ENCODE measurements at places on chromosomes 5 and 9.

- DNase-seq, result no peak
Measured at GRCh38 chr9:69574057-69574456, 98.1 kb downstream of the APBA1 start.

GRCh38 chr5:67246108-67246507, 49.5 kb upstream of the CD180 start:
- no peak for DNase-seq

- no peak for DNase-seq
Measured at GRCh38 chr5:177468685-177469628, 4.5 kb downstream of the DBN1 start.

- no peak for DNase-seq
Measured at GRCh38 chr9:3960661-3961144, 339.2 kb downstream of the GLIS3 start.

DNA sequence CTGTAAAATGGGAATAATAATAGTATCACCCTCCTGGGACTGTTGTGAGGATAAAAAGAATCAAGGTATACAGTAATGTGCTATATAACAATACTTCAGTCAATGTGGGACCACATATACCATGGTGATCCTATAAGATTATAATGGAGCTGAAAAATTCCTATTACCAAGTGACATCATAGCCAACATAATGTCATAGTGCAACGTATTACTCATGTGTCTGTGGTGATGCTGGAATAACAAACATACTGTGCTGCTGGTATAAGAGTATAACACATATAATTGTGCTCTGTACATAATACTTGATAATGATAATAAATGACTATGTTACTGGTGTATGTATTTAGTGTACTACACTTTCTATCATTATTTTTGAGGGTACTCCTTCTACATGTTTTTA, 38.1 kb downstream of the LIFR start:
- no peak for DNase-seq

DNA sequence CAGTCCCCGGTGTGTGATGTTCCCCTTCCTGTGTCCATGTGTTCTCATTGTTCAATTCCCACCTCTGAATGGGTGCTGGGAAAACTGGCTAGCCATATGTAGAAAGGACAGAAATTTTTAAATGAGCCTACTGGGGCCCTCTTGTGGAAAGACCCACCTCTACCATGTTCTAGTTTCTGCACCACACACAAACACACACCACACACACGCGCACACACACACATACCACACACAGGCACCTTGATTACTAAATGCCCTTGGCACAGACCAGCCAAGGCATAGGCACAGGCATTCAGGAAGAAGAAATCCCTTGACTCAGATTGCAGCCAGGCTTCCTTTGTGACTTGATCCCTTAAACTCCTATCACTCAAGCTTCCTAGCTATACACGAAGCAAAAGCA, 60.5 kb downstream of the SIL1 start:
- DNase-seq, result no peak

DNA sequence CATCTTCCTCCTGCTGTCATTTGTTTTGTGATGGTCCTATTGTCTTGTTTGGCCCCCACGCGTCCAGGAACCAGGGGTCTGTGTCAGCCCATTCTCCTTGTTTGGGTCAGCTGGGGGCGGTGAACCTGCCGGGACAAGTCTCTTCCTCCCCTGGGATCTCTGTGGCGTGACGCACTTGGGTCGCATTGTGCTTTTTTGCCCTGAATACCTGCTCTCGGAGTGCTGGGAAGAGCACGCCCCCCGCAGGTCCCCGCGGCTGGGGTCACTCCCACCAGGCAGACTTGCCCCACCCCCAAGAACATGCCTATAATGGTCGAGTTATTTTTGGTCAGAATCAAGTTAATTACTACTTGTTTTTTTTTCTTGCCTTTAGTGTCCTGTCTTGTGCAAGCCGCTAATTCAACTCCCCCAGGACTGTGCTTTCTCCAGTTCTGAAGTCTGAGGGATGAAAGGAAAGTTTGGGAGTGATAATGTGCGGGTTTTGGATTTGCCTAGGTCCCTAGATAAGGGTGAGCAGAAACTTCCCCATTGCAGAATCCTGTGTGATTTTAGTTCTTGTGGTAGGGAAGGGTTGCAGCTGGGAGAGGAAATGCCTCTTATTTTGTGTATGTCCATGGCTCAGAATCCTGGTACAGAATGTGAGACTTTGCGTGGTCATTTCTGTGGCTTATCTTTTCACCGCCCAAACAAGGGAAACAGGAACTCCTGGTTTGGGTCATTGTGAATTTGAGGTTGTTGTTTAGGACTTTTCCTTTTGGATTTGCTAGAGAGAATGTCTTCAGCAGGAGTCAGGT, 789 bp downstream of the ACER2 start:
- DNase-seq, result peak; percentile 3

GRCh38 chr9:128125580-128126354, 1.8 kb downstream of the PTGES2 start:
- no peak for DNase-seq

GRCh38 chr9:114823441-114823840, 17.6 kb upstream of the TNFSF15 start:
- no peak for DNase-seq

DNA sequence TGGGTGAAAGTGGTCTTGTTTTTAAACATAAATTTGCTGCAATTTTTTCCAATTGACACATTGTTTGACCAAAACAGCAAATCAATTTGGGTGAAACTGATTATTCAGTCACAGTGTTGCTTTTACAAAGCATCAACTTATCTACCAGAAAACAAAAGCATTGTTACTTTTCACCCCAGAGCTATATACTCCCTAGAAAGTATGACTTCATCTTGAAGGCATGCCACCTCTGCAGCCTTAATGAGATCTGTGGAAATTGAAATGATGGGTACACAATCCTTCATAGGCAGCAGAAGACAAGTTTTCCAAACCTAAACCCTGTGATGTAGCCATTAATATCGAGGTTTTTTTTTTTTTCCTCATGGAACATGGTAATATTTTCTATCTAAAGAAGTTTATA, 615.9 kb downstream of the CHSY3 start:
- DNase-seq, result no peak

GRCh38 chr9:35811381-35812024, 559 bp downstream of the SPAG8 start:
- no peak for DNase-seq

- no peak for DNase-seq
Measured at GRCh38 chr5:96626956-96627355, 35.2 kb upstream of the CAST start.

- DNase-seq, result no peak
Measured at GRCh38 chr9:132201139-132201538, 39.3 kb downstream of the NTNG2 start.

DNA sequence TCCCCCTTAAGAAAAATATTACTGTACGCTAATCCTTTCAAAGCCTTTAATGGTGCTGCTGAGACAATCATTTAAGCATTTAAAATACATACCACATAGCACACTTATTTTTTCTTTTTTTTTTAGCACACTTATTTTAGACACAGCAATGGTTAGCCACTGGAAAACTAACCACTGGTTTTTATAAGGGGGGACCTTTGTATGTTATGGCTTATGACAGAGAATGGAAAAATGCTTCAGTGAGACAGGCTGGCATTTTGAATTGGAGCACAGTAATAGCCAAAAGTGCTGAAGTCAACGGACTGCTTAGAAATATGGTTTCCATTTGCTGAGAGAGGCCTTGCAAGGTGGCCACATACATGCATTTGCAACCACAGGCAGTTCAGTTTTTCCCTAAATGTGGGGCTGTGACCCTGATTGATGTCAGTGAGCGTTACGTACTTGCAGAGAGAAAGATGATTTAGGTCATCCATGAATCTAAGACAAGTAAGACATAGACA, 28.5 kb downstream of the AOPEP start:
- DNase-seq, result no peak

GRCh38 chr9:133791069-133791468, 52.9 kb upstream of the SARDH start:
- no peak for DNase-seq

DNA sequence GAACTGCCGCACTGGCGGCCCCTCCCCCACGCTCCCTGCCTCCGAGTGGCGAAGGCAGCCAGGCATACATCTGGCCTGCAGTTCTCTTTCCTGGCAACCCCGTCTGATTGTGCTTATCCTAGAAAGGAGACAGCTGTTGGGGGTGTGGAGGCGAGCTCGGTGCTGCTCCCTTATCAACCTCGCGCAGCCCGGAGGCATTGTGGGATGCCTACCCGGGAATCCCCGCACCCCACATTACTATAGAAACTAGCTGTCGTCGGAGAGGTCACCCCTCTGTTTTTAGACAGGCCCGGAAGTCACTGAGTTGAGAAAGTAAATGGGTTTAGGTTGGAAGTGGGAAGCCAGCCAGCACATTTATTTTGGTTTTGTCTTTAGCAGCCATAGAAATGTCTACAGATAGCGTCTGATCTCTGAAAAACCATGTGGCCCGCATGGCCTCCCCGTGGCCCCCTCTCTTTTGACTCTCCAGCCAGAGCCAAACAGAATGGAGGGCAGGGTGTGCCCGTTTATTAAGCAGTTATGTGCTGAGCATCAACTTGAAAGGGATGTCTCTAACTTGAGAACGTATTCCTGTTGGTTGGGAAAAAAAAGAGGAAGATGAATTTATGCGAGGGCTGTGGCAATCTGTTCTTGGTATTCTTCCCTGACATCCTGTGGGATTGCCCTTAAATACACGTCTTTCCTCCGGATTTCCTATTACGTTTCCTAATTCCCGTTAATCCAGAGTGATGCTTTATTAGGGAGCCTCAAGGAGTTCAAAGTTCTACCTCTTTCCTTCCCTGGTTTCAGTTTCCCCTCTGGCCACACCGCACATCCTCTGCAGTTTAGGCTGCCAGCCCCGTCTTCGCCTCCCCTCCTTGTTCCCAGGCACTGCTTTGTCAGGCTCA, 3.9 kb downstream of the STC2 start:
- no peak for DNase-seq

DNA sequence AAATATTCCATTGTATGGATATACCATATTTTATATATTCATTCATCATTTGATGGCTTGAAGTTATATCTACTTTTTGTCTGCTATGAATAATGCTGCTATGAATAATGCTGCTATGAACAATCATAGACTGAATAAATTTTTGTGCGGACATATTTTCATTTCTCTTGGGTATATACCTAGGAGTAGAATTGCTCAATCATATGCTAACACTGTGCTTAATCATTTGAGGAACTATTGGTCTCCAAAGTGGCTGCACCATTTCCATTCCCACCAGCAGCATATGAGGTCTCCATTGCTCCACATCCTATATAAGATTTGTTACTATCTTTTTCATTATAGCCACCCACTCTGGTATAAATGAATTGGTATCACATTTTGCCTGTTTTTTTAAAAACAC, 18.3 kb upstream of the TEK start:
- DNase-seq, result no peak

- no peak for DNase-seq
Measured at GRCh38 chr5:135208903-135209721, 175.1 kb upstream of the PITX1 start.

DNA sequence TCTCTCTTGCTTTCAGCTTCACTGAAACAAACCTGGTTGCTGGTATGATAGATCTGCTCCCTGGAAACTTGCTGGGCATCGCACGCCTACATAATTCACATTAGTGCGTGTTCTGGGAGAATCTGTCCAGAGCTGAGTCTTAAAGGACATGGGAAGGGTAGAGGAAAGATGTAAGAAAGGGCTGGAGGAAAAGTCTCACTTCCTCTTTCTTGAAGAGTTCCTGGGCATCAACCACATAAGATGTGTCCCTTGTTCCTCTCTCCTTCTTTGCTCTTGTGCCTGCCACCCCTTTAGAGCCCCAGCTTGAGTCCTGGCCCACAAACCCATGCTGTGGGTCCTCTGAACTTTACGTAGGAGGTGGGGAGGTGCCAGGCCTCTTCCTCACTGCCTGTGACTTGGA, 205.3 kb upstream of the PANK3 start:
- no peak for DNase-seq

DNA sequence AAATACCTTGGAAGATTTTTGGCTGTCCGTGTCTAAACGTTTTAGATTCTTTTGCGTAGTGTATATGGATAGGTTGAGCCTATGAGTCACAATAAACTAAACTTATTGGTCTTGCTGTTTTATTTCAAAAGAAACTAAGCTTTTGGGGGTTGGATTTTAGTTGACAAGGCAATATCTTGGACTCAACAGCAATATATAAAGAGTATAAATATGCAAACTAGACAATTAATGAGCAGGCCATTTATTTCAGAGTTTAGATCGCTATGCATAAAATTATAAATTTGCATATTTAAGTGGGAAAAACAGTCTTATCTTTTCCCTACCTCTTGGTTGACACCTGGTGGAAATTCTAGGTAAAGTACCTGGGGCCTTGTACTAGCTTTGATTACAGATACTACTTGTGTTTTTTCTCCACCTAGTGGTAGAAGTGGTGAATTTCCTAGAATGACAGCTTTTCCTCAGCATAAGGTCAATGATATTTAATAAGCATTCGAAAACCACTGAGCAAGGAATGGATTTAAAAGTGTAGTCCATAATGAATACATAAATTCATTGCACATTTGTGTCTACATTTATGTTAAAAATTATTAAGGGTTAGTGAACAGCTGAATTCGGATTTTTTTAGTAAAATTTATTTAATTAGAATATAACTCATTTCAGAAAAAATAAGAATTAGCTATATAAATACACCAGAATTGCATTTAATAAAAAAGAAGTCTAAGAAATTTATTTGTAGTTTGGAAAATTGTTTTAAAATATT, 1.7 kb upstream of the ARRDC3 start:
- no peak for DNase-seq

DNA sequence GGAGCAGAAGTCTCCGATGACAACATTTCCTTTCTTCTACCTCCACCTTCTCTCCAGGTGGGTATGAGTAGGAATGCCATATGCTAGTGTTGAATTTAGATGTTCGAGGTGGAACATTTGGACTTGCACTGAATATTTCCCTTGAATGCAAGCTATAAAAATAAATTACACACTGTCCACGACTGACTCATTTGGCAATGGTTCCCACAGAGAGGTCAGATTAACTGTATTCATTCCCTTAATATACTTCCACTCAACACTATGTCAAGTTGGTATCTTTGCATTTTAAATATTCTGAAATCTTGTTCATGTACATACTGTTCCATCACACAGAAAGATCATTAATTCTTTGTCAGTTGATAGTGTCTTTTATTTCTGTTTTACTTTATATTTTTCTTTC, 222.6 kb upstream of the PIK3R1 start:
- DNase-seq, result no peak

DNA sequence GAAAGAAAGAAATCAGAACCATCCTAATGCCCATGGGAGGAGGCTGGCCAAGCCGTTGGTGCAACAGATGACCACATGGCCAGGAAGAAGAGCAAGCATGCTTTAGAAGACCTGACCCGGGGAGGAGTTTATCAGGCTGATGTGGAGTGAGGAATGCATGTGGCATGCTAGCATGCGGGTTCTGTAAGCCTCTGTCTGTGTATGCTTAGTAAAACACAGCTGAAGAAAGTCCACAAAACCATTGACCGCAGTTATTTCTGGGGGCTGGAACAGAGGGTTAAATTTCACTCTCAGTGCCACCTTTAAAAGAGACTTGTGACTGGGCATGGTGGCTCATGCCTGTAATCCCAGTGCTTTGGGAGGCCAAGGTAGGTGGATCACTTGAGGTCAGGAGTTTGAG, 19.1 kb downstream of the GFI1B start:
- DNase-seq, result no peak
